Left lung (tissue), 14 donors: ENCODE measurements at places on chromosomes 2 and 18.

DNA sequence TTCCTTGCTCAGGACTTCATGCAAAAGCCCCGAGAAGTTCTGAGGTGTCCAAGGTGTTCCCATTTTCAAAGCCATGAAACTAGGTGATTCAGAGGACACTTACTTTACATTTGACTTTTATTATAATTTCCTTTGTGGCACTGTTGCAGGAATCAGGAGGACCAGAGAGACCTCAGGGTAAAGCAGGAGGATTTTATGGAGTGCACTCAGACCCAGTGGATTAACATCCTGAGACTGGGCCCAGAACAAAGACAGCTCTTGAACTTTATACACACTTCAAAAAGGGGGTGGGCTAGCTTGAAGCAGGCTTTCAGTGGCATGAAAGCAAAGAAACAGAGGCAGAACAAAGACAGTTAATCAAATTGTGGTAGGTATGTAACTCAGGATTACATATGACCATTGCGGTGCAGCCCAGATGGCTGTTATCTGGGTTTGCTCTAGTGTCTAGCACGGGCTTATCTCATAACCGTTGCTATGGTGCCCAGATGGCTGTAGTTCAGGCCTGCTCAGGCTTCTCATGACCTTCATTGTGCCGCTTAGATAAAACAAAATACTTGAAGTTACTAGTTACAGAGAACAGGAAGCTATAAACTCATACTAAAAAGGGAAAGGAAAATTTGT is 39.4 kb downstream of the TMEM182 start:
- DNase-seq: no peak

GRCh38 chr2:240898731-240899467 is 2.9 kb upstream of the MAB21L4 start:
- no peak for DNase-seq

DNA sequence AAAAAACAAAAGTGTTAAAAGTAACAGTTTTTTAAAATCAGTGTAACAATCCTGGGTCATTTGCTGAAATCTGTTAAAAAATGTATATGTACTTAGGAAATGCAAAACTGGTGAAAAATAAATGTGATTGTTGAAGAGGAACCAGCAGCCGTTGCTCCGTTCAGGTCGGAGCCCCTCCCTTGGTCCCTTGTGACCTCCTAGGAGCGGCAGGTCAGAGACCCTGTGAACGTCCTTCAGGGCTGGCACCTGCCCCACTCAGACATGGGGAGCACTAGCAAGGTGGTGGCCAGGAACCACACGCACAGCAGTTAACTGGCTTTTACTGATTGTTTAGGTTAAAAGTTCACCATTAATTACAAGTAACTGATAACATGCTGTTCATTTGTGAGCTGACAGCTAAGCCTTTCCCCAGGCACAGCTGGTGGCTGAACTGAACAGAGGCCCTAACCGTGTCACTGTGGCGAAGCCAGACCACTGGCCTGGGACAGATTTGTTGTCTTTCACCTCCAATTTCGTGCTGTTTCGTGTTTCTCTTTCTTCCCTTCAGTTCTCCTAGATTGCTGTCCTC is 159.2 kb upstream of the ALKAL2 start:
- no peak for DNase-seq

GRCh38 chr2:126907671-126908070 is 9.0 kb downstream of the TEX51 start:
- DNase-seq: no peak

GRCh38 chr2:173602153-173602795 is 247.6 kb downstream of the CDCA7 start:
- no peak for DNase-seq

- DNase-seq: peak; percentile 43
Observed at GRCh38 chr18:11654736-11655605, 34.1 kb upstream of the GNAL start.

DNA sequence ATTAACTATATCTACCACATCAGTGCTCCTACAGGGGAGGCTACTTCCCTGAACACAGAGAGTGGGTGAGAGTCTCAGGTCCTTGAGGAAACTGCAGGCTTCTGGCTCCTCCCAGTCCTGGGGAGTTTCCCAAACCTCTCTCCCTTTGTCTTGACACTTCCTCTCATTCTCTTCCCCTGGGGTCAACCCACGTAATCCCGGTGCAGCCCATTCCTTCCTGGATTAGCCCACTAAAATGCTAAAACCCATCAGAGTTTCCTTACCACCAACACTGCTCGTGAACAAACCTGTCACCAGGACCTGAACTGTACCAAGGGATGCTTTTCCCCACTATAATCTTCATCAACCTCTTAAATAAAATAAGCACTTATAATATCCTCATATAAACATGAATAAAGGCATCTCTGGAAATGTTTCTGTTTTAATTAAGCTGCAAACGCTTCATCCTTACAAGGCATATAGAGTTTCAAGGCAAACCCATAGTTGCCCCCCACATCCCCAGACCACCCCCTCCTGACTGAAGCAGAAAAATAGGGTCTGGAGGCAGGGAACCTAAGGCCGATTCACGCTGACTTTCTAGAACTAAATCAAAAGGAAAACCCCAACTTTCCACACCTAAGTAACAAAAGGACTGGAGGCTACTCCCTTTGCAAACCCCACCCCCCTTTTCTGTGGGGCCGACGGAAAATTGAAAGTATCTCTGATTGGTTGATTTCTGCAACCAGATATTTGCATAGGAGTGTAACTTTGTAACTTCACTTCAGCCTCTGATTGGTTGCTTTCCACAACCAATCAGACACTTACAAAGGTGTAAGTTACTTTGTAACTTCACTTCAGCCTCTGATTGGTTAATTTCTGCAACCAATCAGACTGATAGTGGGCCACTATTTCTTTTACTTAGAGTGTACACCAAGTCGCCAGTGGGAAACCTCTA is 19.0 kb downstream of the TMSB10 start:
- no peak for DNase-seq

DNA sequence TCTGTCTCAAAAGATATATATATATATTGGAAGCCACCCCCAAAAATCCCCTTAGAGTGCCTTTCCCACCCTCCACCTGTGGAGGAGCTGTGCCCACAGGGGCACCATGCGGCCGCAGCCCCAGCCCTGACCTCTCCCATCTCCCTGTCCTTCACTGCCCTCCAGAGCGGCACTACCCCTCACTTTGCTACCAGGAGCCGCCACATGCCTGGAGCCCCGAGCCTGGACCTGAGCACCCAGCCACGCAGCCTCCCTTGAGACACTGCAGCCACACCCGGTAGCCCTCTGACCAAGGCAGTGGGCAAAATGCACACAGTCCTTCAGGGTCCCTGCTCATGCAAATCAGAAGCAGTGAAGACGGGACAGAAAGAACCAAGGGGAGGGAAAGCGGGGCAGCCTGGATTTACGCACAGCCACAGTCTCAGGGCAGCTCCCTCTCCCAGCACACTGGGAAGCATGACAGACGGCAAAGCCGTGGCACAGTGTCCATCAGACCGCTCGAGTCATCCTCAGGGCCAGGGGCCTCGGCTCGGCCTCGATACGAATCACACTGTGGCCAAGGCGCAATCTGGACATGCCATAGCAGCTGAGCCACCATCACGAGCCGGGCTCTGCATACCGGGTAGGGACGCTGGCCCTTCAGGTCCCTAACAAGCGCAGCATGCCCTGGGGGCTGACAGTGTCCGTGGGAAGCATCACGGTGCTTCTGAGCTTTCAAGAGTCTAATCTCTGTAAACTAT is 10.1 kb downstream of the HDAC4 start:
- peak; percentile 77 for DNase-seq

- DNase-seq: peak; percentile 44
Observed at GRCh38 chr18:32956591-32957315, 183.9 kb upstream of the KLHL14 start.

- DNase-seq: no peak
Observed at GRCh38 chr2:30652271-30652915, 154.9 kb downstream of the CAPN13 start.

GRCh38 chr2:216083464-216084281 is 2.0 kb downstream of the TMEM169 start:
- DNase-seq: no peak

- no peak for DNase-seq
Observed at GRCh38 chr2:58466804-58467203, 225.7 kb upstream of the FANCL start.

DNA sequence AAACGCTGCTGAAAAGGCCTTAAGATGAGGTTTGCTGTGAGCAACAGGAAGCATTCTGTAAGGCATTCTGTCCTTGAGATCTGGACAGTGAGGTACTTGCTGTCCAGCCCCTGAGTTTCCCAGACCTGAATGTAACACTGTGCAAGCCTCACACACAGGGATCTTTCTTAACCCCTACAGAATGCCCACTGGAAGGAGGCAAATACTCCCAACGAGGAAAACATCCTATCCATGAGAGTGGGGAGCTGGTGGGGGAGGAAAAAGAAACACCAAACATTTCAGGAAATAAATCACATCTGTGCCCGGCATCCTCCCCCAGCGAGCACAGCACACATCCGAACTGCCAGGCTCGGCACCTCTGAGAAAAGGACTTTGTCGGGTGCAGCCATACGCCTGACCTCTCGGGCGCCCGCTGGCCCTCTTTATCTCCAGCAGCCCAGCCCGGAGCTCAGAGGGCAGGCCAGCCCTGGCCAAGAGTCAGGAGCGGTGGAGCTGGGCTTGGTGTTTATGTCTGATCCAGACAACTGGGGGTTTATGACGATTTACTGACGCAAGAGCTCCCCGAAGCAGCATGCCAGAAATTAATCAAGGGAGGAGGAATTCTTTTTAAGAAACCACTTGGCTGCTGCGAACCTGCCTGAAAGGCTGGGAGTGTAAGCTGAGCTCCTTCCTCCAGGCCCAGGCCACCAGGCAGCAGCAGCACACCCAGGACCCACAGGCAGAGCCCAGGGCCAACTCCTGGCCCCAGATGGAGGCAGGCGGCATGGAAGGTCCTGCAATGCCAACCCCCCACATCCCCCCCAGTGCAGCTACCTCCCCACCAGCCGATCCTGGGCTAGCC is 72.2 kb downstream of the HDAC4 start:
- peak; percentile 74 for DNase-seq

- no peak for DNase-seq
Observed at GRCh38 chr18:2958819-2959298, 54.1 kb downstream of the LPIN2 start.

DNA sequence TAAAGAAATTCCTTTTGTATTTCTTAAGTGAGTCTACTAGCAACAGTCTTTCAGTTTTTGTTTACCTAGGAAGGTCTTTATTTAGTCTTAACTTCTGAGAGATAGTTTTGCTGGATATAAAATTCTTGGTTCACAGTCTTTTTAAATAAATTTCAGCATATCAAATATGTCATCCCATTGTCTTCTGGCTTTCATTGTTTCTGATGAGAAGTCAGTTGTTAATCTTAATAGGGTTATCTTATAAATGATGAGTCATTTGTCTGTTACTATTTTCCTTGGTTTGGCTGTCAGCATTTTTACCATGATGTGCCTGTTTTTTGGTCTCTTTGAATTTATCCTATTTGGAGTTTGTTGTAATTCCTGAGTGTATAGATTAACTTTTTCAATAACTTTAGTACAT is 129.3 kb downstream of the FAM210A start:
- no peak for DNase-seq

DNA sequence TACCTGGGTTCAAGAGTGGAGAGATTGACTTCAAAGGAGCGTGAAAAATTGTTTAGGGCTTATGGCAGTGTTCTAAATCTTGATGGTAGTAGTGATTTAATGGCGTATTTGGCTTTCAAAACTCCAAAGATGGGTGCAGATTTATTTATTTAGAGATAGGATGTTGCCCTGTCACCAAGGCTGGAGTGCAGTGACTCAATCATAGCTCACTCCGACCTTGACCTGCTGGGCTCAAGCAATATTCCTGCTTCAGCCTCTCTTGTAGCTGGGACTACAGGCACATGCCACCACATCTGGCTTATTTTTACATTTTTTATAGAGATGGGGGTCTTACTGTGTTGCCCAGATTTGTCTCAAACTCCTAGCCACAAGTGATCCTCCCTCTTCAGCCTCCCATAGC is 52.5 kb downstream of the FAM117B start:
- no peak for DNase-seq

DNA sequence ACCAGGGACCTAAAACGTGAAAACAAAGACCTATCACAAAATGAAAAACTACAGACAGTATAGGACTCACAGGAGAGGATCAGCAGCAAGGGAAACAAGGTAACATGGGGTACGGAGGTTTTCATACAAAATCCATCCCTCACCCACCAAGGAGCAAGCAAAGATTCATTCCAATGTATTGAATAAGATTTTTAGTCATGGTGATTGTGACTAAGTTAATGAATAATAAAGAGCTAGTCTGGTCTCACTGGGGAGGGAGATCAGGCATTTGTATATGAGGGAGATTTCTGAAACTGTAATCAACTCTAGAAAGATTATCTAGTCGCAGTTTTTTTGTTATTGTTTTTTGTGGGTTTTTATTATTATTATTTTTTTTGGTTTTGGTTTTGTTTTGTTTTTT is 336.5 kb upstream of the MMADHC start:
- DNase-seq: no peak

GRCh38 chr2:95333056-95333455 is 35.9 kb downstream of the KCNIP3 start:
- DNase-seq: peak; percentile 36

GRCh38 chr18:77173275-77174030 is 40.9 kb upstream of the MBP start:
- DNase-seq: no peak

- peak; percentile 58 for DNase-seq
Observed at GRCh38 chr2:218393750-218394290, 5.8 kb upstream of the CTDSP1 start.

- no peak for DNase-seq
Observed at GRCh38 chr2:223649554-223650533, 47.7 kb upstream of the SCG2 start.

GRCh38 chr2:141806090-141806489 is 324.7 kb downstream of the LRP1B start:
- no peak for DNase-seq

GRCh38 chr2:229098801-229099200 is 172.3 kb downstream of the PID1 start:
- no peak for DNase-seq

GRCh38 chr2:111225856-111226255 is 105.1 kb downstream of the BCL2L11 start:
- DNase-seq: no peak

DNA sequence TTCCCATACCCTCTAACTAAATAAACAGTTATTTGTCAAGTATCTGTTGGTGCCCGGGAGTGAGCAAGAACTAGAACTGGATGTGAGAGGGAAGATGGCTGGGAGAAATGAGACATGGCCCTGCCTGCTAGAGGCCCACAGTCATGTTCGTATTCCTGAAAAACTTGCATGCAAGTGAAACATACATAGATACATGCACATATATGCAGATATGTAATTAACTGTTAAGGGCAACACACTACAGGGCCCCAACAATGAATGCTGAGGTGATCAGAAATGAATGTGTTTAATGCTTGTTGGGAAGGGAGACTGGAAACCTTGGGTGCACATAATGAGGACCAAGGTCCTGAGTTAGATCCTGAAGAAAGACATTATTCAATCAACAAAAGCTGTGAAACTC is 49.8 kb downstream of the ADD2 start:
- no peak for DNase-seq

- DNase-seq: no peak
Observed at GRCh38 chr2:235968616-235969324, 199.4 kb downstream of the GBX2 start.

DNA sequence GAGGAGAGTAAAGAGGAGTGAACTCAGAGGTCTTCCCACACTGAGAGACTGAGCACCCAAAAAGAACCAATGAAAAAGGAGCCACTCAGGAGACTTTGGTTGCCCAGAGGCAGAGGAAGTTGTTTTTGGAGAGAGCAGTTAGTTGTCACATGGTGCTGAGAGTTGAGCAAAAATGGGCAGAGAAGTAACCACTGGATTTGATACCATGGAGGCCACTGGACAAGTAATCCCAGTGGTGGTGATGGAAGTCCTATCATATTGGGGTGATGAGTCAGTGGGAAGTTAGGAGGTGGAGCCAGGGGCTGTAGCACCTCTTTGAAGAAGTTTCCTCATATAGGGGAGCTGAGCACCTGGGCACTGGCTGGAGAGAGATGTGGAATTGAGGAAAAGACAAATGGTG is 235.8 kb downstream of the TPGS2 start:
- DNase-seq: no peak
